Immature natural killer cell (primary cell): ENCODE measurements at places on chromosomes 2 and 18. TPM values are rescaled to one million over a fixed set of nuclear protein-coding genes. Genes with fewer than 3 reads are reported as not detected.
A peak's percentile ranks its signal among the peaks of the same experiment; 100 is the strongest.

- no peaks in the 10 kb centered on the region for H3K4me1 ChIP-seq
- H3K4me3 ChIP-seq, result no peak overlapping the region
- H3K27ac ChIP-seq, result no peak overlapping the region
- peaks cover 9% of the 10 kb centered on the region for H3K27me3 ChIP-seq
These were observed 129.9 kb downstream of the FHOD3 start for GRCh38 chr18:36427369-36427768.

GRCh38 chr2:55225481-55226020 is 6.5 kb downstream of the CLHC1 start:
- no peaks in the 10 kb centered on the region for H3K27me3 ChIP-seq
- H3K36me3 ChIP-seq, result no peaks in the 10 kb centered on the region
- H3K4me1 ChIP-seq, result peaks cover 30% of the 10 kb centered on the region
- no peak for DNase-seq
- peak overlapping the region; percentile 1 for H3K4me3 ChIP-seq
- H3K27ac ChIP-seq, result peak overlapping the region; percentile 27

GRCh38 chr18:47915229-47915628 is 15.2 kb downstream of the SMAD2 start:
- DNase-seq, result no peak
- H3K27me3 ChIP-seq, result no peaks in the 10 kb centered on the region
- H3K27ac ChIP-seq, result no peak overlapping the region
- H3K4me1 ChIP-seq, result peaks cover 73% of the 10 kb centered on the region
- H3K36me3 ChIP-seq, result no peaks in the 10 kb centered on the region

GRCh38 chr2:191249156-191249813 is 4.1 kb downstream of the MYO1B start:
- peaks cover 8% of the 10 kb centered on the region for H3K4me1 ChIP-seq
- H3K27me3 ChIP-seq, result no peaks in the 10 kb centered on the region
- H3K4me3 ChIP-seq, result no peak overlapping the region
- DNase-seq, result no peak
- no peak overlapping the region for H3K27ac ChIP-seq

- H3K36me3 ChIP-seq, result no peaks in the 10 kb centered on the region
- DNase-seq, result peak; percentile 64
- peak overlapping the region; percentile 79 for H3K27ac ChIP-seq
- H3K4me1 ChIP-seq, result peaks cover 50% of the 10 kb centered on the region
These were observed 1.4 kb downstream of the MBD2 start for GRCh38 chr18:54222922-54223567.

DNA sequence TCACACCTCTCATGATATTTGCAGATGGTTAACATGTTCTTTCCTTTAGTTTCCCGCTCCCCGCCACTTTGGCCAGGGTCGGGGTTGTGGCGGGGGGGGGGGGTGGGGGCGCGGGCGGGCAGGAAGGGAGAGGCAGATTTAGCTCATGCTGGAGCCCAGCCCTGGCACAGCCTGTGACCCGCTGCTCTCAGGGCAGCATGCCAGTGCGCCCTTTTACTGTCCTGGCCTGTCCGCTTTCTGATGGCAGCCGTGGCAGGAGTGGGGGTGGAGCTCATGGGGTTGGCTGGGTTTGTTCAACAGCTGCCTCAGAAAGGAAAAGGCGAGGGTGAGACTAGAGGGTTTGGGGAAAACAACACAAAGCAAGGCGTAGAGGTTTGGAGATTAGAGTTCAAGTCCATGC is 56.1 kb downstream of the TNP1 start:
- peaks cover 4% of the 10 kb centered on the region for H3K27me3 ChIP-seq
- no peak for DNase-seq
- no peak overlapping the region for H3K4me3 ChIP-seq
- H3K4me1 ChIP-seq, result no peaks in the 10 kb centered on the region

- H3K4me1 ChIP-seq, result peaks cover 2% of the 10 kb centered on the region
- H3K36me3 ChIP-seq, result peaks cover 17% of the 10 kb centered on the region
- no peak overlapping the region for H3K27ac ChIP-seq
These were observed 20.5 kb downstream of the PCARE start for GRCh38 chr2:29053670-29054400.

DNA sequence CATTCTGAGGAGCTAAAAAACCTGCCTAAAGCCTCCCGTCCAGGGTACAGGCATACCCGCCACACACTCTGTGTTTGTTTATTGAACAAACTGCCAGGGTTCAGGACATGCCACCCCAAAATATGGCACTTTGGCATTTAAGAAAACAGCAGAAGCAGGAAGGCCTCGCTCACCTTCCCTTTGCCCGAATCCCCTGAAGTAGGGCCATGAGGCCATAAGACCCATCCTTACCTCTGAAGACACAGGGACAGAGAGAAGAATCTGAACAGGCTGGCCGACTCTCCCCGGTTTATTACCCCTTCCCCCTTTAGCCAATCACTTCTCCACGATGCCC is 1.7 kb upstream of the NEURL3 start:
- H3K4me3 ChIP-seq, result no peak overlapping the region
- DNase-seq, result no peak
- no peak overlapping the region for H3K27ac ChIP-seq
- peaks cover 3% of the 10 kb centered on the region for H3K27me3 ChIP-seq
- H3K36me3 ChIP-seq, result no peaks in the 10 kb centered on the region
- H3K4me1 ChIP-seq, result peaks cover 16% of the 10 kb centered on the region

DNA sequence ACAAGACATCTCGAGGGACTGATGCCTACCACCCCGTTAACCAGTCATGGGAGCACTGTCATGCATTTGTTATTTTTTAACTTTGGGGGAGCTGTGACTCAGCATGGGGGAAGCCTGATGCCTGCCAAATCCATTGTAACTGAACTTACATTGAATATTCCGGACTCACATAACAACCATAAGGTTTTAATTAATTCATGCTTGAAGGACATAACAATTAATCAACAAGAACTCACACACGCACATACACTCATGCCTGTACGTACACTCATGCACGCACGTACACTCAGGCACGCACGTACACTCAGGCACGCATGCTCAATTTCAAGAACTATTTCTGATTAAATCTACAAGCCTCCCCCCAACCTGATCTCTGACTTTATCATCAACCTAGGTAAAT is 1639.1 kb downstream of the SUCLG1 start:
- no peaks in the 10 kb centered on the region for H3K4me1 ChIP-seq
- H3K27me3 ChIP-seq, result no peaks in the 10 kb centered on the region
- no peak overlapping the region for H3K4me3 ChIP-seq
- H3K27ac ChIP-seq, result no peak overlapping the region

DNA sequence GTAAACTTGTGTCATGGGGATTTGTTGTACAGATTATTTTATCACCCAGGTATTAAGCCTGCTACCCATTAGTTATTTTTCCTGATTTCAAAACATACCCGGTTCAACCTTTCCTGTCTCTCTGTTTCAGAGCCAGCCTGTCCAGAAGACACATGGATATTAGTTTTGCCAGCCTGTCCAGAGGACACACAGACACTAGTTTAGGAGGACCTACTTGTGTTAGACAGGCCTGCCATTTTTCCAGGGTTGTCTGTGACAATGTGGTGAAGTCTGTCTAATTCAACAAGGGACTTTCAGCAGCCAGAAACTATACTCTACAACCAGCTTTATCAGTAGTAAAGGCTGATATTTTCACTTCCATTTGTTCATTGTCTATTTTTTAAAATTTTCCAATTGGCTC is 56.1 kb upstream of the DCC start:
- no peak for DNase-seq
- no peak overlapping the region for H3K4me3 ChIP-seq
- no peaks in the 10 kb centered on the region for H3K36me3 ChIP-seq
- no peak overlapping the region for H3K27ac ChIP-seq
- peaks cover 1% of the 10 kb centered on the region for H3K27me3 ChIP-seq

DNA sequence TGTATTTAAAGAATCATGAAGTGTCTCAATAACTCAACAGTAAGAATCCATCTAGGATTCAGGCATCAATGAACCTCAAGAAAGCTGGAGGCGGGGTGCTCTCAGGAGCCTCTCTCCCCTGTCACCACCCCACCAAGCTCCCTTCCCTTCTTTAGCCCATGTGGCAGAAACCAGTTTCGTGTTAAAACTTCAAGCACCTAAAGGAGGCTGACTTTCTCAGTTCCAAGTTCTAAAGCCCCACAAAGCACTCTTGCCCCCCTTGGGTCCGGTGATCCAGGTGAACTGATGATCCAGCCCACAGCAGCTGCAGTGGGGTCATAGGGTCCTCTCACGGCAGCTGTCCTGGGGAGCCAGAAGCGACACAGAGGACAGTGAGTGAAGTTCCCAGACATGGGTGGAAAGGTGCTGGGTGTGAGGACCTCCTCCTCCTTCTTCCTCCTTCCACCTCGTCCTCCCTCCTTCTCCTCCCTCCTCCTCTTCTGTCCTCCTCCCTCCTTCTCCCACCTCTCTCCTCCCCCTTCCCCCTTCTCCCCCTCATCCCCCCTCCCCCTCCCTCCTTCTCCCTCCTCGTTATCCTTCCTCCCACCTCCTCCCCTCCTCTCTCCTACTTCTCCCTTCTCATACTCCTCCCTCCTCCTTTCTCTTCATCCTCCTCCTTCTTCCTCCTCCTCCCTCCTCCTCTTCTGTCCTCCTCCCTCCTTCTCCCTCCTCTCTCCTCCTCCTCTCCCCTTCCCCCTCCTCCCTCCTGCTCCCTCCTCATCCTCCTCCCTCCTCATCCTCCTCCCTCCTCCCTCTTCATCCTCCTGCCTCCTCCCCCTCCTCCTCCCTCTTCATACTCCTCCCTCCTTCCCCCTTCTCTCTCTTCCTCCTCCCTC is 192.4 kb upstream of the AGAP1 start:
- H3K4me3 ChIP-seq, result no peak overlapping the region
- no peaks in the 10 kb centered on the region for H3K4me1 ChIP-seq
- peaks cover 3% of the 10 kb centered on the region for H3K27me3 ChIP-seq
- DNase-seq, result no peak

DNA sequence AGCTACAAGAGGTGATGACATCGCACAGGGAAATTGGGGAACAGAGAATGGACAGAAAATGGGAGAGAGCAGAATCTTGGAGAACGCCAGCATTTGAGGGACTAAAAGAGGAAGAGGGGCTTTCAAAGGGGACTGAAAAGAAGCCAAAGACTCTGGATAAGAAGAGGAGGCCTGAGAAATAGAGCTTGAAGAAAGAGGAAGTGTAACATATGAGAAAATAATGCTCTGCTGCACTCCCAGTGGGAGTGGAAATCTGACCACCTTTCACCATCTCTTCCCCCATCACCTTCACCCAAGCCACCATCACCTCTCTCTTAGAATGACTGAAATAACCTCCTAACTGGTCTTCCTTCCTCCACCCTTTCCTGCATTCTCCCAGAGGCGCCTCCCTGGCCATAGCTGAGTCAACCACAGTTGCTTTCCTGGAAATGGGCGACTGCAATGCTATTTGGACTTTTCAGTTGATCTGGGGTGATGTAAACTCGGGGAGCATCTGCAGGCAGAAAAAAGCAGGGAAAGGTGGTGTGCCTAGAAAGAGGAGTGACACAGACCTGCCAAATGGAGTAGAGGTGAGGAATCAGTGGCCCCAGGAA is 16.8 kb downstream of the CXCR1 start:
- DNase-seq, result no peak
- peaks cover 11% of the 10 kb centered on the region for H3K4me1 ChIP-seq
- H3K4me3 ChIP-seq, result no peak overlapping the region
- H3K36me3 ChIP-seq, result peaks cover 4% of the 10 kb centered on the region

GRCh38 chr2:190838492-190838910 is 42.1 kb upstream of the GLS start:
- no peak overlapping the region for H3K4me3 ChIP-seq
- DNase-seq, result no peak

CABYR gene
- not detected for polyA plus RNA-seq

SRD5A2 gene
- polyA plus RNA-seq, result not detected
